ENCODE measurements at places on chromosomes 4 and X.
A peak's percentile ranks its signal among the peaks of the same experiment; 100 is the strongest.

DNA sequence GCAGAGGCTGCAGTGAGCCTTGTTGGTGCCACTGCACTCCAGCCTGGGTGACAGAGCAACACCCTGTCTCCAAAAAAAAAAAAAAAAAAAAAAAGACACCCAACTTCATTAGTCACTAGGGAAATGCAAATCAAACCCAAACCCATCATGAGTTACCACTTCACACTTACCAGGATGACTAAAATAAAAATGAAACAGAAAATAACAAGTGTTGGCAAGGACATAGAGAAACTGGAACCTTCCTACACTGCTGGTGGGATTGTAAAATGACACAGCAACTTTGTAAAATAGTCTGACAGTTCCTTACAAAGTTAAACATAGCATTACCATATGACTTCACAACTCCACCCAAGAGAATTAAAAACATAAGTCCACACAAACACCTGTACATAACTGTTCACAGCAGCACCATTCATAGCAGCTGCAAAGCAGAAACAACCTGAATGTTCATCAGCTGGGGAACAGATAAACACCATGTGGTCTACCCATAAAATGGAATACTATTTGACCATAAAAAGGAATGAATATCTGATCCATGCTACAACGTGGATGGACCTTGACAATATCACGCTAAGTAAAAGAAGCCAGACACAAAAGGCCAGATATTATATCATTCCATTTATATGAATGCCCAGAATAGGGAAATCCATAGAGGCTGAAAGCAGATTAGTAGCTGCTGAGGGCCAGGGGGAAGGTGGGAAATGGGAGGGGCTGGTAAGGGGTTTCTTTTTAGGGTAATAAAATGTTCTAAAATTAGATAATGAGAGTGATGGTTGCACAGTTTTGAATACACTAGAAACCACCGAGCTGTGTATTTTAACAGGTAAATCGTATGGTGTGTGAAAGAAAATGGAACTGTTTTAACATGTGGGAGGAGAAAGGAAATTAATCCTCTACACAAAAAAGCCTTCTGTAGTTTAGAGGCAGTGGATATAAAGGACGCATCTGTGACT, 18.3 kb downstream of the CD99L2 start:
- no peak for DNase-seq

DNA sequence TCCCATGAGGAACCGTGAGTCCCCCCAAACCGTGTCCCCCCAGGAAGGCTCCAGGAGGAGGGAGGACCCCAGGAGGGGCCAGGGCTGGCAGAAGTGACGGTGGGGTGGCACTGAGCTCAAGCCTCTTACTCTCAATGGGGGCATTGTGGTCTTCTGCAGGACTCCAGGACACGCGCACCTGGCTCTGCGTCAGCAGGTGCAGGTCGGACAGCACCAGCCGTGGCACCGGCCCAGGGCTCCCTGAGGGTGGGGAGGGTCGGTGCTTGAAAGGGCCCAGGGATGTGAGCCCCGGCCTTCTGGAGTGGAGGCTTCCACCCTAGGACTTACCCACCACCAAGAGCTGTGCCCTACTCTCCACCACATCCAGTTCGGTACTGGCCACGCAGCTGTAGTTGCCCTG, 18.3 kb downstream of the L1CAM start:
- no peak for DNase-seq

GRCh38 chr4:21819086-21819485, 129.5 kb downstream of the KCNIP4 start:
- DNase-seq = no peak

DNA sequence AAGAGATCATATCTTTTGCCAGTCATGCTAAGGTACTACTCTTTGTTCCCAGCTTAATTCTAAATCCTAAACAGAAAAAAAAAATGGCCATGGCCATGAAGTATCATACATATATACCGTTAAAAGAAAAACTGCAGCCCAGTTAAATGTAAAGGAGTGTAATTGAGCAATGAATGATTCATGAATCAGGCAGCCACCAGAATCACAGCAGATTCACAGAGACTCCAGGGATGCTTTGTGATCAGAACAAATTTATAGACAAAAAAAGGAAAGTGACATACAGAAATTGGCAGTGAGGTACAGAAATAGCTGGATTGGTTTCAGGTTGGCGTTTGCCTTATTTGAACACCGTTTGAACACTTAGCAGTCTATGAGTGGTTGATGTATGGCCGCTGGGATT, 42.1 kb upstream of the PDGFC start:
- DNase-seq = no peak

- no peak for DNase-seq
Observed at GRCh38 chr4:6957994-6958393, 48.4 kb downstream of the TBC1D14 start.

DNA sequence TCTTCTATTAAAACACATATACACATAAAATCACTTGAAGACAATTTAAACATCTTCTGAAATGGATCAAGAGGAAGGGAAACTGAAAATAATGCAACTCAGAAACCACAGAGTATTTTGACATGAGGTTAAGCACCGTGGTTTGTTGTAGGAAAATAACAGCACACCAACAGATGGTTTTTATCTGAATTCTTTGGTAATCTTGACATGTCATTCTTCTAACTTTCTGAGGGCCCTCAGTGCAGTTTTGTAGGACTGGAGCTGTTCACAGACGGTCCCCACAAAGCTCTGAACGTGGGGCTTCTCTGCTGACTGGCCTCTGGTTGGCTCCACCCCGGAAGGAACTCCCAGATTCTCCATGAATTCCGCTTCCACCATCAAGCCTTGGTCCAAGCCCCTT, 16.0 kb upstream of the TLR8 start:
- DNase-seq = no peak

DNA sequence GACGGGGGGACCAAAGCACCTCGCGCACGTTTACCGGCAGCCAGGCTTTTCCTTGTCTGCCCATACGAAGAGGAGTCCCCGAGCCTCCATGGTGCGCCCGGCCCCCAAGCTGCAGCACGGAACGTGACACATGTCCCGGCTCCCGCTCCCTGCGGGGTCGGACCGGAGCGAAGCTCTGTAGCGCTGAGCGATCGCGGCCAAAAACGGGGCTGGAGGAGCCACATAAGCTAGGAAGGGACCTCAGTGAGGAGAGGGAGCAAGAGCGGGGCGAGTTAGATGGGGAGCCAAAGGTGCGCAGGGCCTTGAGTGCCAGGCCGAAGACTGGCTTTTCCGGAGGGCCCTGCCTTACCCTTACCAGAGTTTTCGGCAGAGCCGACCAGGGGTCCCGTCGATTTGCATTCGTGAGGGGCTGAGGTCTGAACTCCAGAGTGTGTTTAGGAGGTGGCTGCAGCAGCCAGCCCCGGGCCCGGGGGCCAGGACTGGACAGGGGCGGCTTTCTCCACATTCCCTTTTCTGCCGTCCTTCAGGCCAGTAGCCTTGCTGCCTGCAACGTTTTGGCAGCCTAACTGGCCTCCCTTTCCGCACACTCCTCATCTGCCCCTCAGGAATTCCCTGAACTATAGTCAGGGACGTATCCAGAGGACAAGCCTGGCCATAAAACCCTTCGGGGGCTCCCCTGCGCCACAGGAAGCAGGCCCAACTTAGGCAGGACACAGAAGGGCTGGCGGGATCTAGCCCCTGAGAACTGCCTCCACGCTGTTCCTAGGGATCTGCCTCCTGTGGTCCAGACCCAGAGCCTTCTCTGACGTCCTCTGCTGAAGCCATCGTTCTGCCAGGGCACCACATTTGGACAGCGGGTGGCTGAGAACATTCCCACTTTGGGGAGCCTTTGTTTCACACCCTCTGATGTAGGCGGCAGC, 689 bp downstream of the SSR4 start:
- DNase-seq = no peak

GRCh38 chr4:169573889-169574288, 38.5 kb downstream of the NEK1 start:
- DNase-seq = no peak

- DNase-seq = no peak
Observed at GRCh38 chr4:121778991-121779628, 14.1 kb upstream of the SMIM43 start.

GRCh38 chr4:20625426-20625825, 74.8 kb upstream of the PACRGL start:
- DNase-seq = no peak

DNA sequence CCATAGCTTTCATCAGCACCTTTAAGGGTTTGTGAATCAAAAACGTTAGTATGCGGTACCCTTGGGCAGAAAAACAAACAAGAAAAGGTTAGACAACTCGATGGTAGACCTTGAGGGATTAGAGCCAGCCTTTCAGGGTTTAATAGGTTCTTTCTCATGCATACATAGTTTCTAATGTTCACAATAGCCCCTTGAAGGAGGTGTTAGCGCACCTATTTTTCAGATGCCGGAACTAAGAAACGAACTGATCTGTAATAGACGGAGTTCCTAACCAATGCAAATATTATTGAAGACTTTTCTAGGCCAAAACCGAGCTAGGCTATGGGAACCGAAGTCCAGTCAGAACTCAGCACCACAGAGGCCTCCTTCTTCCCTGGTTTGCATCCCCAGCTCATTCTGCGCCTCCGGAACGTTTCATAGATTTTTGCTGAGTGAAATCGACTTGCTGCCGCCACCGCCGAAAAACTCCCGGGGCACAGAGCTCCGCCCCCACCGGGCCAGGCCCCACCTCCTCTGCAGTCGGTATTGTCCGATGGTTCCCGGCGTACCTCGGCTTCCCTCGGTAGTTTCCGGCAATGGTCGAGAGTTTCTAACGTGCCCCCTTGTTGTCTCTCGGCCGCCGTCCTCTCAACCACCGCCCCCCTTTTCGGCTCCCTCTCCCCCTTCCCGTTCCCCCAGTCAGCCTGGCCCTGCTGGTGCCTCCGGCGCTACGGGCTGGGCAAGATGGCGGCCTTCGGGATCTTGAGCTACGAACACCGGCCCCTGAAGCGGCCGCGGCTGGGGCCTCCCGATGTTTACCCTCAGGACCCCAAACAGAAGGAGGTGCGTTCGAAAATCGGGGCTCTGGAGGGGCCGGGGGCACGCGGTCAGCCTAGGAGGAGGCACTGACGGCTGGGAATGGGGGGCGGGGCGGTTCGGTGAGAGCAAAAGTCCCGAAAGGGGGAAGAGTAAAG, at the start of gene MED12:
MED12 (plus strand) TSS at position 565 of the 953 bp plus-strand sequence; CDS start at position 724, 159 bp downstream.
- peak; percentile 86 for DNase-seq

- no peak for DNase-seq
Observed at GRCh38 chr4:158610790-158611189, 60.9 kb downstream of the C4orf46 start.

- no peak for DNase-seq
Observed at GRCh38 chr4:17921451-17921850, 100.1 kb downstream of the LCORL start.

- peak; percentile 67 for DNase-seq
Observed at GRCh38 chrX:43557792-43558191, 98.3 kb upstream of the MAOA start.

- no peak for DNase-seq
Observed at GRCh38 chr4:67713529-67714247, 12.7 kb upstream of the UBA6 start.

DNA sequence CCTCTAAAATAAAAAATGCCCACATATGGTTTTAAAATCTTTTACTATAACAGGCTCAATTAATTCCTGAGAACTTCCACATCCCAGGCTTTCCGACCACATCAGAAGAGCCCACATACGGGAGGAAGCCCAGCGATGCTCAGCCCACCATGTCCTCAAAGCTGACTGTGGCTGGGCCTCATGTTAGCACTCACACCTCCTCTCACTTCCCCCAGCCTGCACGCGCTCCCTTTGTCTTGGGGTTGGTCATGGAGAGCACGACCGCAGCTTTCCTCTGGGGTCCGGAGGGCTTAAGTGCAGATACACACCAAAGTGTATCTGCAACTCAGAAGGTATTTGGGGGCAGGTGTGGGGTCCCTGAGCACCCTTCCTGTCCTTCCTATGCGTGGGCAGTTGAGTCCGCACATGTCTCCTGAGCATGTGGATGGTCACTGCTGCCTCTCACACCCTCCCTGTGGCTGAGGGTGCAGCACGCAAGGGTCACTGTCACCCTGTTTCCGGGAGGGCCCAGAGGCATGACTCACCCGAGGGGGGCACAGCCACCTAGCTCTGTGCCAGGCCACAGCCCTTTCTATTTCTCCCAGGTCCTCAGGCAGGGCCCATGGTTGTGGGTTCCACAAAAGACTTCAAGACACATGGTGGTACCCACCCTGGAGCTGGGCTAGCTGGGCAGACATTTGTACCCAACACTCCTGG, 21.2 kb downstream of the WDR1 start:
- no peak for DNase-seq
